ENCODE measurements at places on chromosomes 1 and 21.

DNA sequence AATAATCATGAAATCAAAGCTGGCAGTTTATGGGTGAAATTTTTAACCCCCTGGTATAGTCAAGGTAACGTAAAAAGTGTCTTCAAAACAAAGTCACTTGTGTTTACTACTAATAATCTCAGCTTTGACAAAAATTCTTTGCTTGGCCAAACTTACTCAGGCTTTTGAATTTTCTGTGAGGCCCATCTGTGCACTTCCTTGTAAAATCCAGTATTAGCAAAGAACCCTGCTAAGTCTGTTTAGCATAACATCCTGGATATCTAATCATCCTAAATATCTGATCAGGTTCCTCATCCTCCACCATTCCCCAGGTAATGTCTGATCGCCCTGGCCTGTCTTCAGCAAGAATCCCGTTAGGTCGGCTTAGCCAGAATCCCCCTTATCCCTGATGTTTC lies 3.0 kb downstream of the LYST start:
- no peak for DNase-seq

GRCh38 chr1:29441916-29442668 lies 205.8 kb downstream of the PTPRU start:
- no peak for DNase-seq

DNA sequence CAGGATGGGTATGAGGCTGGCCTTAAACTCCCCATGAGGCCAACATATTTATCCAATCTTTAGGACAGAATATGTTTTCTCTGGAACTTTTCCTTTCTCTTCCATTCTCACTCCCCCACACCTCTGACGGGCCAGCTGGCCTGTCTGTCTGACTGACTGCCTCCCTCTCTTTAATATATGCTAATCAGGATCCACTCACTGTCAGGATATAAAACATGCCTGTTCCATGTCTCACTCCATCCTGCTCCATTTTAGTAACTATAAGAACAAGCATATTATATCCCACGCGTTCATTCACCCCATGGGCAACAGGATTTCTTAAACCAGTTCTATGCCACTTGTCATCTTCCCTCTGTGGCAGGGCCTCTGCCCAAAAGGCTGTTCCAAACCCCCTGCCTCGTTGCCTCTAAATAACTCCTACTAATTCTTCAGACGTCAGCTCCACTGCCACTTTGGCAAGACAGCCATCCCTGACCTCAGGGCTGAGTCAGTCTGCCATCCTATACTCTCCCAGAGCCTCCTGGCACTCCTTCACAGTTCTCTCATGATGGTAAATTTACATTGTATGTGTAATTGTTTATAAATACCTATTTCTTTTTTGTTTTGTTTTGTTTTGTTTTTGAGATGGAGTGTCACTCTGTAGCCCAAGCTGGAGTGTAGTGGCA lies 84.3 kb upstream of the SPATA6 start:
- DNase-seq = no peak

- no peak for DNase-seq
Observed at GRCh38 chr1:46410156-46411009, 16.3 kb downstream of the FAAH start.

- peak; percentile 93 for DNase-seq
Observed at GRCh38 chr1:118185084-118185832, at the start of gene SPAG17. Gene SPAG17, minus strand, starts transcription at chr1:118185228. Its CDS starts 71 bp downstream, at chr1:118185157.

GRCh38 chr1:173164686-173165085 lies 42.4 kb downstream of the TNFSF4 start:
- no peak for DNase-seq

- no peak for DNase-seq
Observed at GRCh38 chr1:201825245-201825644, 3.7 kb upstream of the IPO9 start.

GRCh38 chr1:54463259-54464030 lies 57.3 kb upstream of the SSBP3 start:
- DNase-seq = no peak

DNA sequence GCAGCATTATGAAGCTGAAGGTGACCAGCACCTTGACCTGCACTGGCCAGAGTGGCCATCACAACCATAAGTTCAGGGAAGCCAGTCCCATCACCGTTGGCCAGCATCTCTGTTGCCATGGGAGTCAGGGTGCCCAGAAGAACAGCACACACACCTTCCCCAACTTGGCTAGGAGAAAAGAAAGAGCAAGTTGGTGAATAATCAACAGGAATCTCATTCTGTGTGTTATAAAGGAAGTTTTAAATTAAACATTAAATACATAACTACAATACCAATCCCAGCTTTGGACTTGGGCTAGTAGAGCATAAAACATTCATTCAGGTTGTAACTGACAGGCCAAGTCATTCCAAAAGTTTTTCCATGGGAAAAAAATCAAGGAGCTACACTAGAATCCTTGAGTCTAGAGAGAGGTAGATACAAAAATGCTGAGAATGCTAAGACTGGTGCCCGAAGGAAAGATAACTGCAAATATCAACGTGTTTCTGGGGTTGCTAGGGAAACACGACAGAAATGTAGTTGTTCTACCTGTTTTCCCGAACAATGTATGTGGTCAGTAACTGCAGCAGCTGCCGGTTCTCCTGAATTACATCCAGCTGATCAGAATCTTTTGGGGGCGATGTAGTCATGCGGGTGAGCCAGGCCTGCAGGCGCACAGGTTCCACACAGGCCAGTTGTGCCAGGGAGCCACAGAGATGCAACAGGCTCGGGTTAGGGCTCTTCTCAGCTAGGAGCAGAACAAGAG lies 45.6 kb downstream of the UBR4 start:
- no peak for DNase-seq

DNA sequence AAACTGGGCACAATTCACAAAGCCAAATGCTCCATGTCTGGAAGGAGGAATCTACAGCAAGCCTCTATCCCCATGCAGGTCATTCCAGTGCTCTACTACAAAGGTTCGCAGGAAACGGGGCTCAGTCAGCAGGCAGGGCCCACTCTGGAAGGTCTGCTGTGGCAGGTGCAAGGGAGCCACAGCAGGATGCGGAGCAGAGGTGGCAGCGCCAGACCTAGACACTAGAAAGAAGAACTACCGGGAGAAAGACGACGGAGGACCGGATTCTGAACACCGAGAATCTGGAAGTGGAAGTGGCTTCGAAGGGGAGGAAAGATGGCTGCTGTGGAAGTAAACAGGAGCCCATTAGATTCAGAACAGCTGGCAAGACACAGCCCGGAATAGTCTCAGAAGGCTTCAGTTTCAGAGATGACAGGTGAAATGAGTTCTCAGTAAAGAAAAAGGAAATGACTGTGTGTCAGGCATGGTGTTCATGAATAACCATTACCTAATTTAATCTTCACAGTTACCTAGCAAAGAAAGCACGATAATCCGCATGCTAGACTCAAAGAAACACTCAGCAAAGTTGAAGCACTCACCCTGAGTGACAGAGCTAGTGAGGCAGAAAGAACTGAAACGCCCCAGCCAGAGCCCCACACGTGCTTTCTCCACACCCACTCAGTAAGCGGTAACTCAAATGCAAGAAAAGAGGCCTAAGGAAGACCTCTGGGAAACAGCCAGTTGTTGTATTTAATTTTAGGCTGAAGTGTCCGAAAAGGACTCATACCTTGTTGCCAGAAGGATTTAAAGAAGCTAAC lies 21.4 kb downstream of the SETD4 start:
- no peak for DNase-seq

GRCh38 chr21:37276377-37276776 lies 9.2 kb upstream of the VPS26C start:
- DNase-seq = no peak

DNA sequence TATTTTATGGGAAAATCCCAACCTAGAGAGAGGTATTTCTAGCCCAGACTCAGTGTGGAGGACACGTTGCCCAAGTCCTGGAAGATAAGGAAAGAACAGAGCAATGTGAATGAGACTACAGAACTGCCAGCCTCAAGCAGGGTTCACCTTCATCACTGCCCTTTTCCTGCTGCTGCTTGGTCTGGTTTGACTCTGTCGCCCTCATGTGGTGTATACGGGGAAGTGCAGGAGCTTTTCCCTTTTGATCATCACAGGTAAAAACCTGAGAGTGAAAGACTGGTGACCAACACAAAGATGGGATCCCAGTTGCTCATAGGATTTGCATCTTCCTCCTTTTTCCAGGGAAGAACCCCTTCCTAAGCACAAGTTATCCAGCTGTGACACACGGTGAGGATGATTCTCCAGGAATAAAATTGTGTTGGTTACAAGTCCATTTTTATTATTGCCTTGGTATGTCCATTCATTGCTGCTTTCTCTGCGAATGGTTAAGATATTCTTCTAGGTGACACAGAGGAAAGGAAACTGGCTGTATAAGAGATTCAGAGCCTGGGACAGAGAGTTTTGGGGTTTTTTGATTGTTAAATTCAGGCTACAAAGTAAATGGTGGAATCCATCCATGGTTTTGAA lies 89.5 kb upstream of the CD53 start:
- no peak for DNase-seq

DNA sequence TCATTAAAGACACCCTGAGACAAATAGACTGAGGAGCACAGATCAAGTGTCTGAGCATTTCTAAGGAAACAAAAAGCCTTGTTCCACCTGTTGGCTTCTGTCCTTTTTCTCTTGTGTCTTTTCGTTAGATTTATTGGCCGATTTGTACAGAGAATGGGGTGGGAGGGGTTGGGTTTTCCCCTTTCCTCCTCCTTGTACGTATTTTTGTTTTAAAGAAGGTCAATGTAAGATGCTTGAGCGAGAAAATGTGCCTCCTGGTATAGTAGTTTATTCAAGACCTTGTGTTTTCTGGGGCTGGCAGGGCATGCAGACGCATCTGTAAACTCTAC lies 1.2 kb downstream of the BCL9 start:
- no peak for DNase-seq

- DNase-seq = no peak
Observed at GRCh38 chr1:192589813-192590212, 14.2 kb downstream of the RGS1 start.

DNA sequence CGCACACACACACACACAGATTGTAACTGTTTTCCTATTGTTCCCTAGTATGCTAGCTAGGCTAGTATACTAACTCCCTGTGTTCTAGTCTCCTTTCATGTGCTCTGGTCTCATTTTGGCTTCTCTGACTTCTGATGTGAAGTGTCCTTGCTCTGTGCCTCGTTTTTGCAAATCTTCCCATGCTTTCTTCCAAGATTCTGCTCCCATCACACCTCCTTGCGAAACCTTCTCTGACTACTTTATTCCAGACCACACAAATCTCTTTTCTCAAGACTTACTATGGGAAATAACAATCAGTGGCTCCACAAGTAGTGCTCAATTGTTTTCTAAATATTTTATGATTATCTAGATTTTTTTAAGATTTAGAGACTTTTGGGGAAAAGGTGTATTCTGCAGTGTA lies 10.3 kb downstream of the PRRX1 start:
- DNase-seq = no peak

- DNase-seq = no peak
Observed at GRCh38 chr1:162265983-162266382, 110.7 kb downstream of the SPATA46 start.

GRCh38 chr1:38615680-38616079 lies 243.9 kb downstream of the RRAGC start:
- no peak for DNase-seq

GRCh38 chr1:146019231-146020057 lies 2.1 kb downstream of the HJV start:
- DNase-seq = no peak

GRCh38 chr1:230909974-230910754 lies 41.8 kb upstream of the C1orf198 start:
- DNase-seq = no peak

DNA sequence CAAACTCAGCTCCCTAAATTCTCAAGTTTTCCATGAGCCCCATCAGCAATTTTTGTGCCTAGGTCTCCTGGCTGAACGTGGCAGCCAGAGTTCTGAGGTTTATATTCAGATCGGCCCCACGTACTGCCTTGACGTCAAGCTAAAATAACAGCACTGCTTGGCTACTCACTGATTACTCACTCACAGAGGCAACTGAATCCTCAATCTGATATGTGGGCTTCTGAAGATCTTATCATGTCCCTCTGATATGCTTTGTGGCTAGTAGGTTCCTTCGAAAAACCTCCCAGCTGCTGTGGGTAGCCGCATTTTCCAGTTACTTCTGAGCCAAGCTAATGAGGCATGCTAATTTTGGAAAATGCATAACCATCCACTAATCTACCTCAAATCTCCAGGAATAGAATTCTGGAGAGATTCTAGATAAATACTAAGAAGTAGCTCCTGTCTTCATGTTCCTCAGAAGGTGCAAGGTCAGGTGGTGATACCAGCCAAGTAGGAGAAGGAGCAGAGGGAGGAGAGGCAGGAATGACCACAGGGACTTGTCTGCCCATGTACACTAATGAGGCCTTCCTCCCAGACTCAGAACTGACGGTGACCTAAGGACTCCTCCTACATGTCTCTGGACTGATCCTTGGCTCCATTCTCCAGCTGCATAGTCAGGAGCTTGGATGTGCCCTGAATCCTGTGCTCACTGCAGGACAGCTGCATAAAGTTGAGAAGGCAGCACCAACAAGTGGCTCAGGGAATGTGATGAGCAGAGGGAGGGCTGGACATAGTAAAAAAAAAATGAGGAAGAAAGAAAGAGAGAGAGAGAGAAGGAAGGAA lies 263.7 kb downstream of the TNR start:
- DNase-seq = no peak

GRCh38 chr21:38440746-38441145 lies 57.5 kb downstream of the ERG start:
- DNase-seq = no peak

- no peak for DNase-seq
Observed at GRCh38 chr1:2968471-2968881, 52.8 kb upstream of the ACTRT2 start.

DNA sequence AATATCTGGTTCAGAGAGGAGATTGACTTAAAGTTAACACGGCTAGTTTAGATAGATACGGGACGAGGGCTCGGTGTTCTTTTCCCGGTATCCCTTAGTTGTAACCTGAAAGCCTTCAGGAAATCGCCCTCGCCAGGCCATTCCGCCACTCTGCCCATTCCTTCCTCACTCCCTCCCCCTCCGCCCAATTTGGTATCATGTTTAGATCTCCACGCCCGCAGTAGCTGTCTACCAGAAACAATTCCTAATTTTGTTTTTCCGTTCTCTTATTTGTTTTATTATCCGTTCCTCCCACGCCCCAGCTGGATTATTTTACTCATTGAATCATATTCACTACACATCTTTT lies 685 bp upstream of the VAMP4 start:
- DNase-seq = peak; percentile 64

DNA sequence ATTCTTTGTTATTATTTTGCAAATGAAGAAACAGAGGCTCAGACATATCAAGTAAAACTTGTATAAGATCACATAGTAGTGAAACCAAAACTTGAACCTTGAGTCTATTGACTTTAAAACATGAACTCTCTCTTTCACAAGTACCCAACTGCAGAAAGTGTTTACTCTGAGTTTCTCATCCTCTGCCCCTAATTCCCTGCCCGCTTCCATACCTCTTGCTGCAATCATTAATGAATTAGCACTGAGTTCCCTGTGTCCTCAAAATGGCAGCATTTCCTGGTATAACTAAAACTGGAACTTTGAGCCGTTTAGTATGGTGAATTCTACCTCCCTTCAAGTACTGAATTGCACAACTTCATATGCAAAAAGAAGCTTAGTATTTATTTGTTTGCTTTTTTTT lies 147.7 kb upstream of the DNAH14 start:
- DNase-seq = no peak

- no peak for DNase-seq
Observed at GRCh38 chr1:18336801-18337200, 143.9 kb upstream of the KLHDC7A start.

- DNase-seq = no peak
Observed at GRCh38 chr1:205809942-205810345, 3.1 kb downstream of the SLC41A1 start.
